ENCODE measurements at places on chromosomes 12 and 14.
A peak's percentile ranks its signal among the peaks of the same experiment; 100 is the strongest.

DNA sequence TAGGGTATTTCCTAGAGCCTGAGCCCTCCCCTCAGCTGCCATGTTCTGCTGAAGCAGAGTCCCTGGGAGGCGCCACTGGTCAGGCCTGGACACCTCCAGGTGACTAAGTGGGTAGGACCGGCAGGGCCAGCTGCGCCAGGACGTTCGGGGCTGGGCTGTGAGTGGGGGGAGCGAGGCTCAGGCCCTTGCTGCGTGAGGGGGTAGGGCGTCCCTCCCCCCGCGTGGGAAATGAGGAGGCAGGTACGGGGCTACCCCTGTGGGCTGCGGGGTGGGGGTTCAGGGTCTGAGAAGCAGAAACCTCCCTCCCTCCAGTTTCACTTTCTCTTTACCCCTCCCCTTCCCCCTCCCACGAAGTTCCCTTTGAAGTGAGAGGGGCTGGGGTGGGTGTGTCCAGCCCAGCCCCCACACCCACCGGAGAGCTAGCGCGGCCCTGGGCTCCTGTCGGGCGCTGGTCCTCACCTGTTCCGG lies 22.1 kb upstream of the KIF26A start:
- DNase-seq, result no peak

DNA sequence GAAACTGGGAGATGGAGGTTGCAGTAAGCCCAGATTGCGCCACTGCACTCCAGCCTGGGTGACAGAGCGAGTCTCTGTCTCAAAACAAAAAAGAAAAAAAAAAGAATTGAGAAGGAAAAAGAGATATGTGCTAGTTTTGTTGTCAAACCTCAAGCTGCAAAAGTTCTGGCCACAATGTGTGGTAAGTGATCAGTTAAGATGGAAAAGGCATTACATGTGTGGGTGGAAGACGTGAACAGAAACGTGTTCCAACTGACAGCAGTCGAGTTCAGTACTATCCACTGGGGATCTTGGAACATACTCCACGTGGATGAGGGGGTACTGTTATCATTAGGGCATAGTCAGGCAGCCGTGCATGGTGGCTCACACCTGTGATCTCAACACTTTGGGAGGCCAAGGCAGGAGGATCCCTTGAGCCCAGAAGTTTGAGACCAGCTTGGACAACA lies 17.3 kb downstream of the GPR68 start:
- no peak for DNase-seq

DNA sequence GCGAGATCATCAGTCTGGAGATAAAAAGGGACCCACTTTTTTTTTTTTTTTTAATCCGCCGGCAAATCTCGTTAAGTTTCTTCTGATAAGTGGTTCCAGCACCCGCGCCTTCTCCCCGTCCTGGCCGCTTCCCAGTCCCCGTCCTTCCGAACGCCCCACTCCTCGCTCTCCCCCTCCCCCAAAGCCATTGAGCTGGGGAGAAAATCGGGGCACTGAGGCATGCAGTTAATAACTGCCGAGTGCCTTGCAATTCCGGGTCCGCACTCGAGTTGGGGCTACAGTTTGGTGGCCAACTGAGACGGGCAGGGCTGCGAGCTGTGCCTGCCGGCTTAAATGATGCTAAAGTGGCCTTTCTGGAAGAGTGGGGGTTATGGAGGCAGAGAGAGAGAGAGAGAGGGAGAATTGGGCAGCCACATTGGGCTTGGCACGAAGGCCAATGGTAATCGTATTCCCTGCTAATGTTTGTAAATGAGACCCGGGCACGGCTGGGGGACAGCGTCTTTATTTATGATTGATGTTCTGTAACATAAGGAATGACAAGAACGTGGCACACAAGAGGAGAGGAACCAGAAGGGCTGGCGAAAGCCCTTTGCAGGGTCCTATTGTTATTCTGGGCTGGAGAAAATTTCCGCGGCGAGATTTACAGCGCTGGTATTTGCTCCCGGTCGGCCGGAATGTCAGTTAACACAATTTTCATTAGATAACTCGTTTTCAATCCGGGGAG lies 115.4 kb upstream of the MYL2 start:
- DNase-seq, result no peak

DNA sequence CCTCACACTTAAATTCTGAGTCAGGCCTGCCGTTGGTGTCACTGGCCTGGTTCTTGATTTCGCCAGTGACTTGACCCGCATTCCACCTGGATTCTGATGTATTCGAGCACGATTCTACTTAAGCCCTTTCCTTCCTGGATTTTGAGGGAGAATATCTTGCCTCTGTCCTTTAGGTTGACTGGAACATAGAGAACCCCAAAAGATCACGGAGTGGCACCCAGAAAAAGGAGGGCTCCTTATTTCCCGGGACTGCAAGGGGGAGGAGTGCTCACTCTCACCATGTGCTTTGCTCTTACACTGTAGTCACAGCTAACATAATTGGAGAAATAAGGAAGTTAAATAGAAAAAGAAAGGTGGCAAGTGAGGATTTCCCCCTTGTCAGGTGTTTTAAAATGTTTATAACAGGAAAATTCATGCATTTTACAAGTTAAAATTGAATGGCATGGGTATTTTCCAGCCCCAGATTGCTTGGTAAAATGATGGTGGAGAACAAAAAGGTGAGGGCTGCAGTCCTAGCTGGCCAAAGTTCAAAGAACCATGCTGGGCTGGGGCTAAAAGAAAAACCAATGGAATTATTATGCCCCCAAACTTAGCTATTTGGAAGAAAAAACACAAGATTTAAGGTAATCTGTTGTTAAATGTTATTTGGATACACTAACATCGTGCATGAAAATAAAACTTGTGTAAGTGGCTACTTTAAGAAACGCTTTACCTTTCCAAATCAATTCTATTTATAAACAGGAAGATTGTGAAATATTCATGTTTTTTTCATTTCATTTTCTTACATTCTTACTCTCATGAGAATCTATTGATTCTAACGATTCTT lies 8.9 kb downstream of the FOXA1 start:
- no peak for DNase-seq

DNA sequence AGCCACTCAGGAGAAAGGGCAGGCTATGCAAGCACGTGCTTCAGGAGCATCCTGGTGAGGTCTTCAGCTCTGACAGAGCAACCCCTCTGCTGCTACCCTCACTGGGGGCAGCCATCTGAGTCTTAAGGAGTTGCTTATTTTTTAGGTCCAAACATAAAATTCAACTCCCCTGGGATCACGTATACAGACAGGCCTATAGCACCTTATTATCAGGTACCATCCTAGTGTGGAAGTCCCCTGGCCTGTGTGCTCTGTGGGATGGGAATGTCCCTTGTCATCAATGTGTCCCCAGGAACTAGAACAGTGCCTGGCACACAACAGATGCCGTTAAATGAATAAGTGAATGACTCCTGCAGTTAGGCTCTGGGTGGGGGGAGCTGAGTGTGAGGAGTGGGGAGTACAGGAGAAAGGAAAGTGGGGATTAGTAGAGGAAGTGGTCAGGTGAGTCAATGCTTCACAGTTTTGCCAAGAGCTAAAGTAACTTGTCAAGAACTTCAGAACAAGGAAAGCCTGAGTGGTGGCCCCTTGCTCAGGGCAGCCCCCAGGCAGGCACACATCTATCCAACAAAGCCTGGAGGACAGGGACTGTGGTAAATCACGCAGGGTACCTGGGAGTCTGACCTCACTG lies 33.5 kb downstream of the DAD1 start:
- DNase-seq, result no peak

DNA sequence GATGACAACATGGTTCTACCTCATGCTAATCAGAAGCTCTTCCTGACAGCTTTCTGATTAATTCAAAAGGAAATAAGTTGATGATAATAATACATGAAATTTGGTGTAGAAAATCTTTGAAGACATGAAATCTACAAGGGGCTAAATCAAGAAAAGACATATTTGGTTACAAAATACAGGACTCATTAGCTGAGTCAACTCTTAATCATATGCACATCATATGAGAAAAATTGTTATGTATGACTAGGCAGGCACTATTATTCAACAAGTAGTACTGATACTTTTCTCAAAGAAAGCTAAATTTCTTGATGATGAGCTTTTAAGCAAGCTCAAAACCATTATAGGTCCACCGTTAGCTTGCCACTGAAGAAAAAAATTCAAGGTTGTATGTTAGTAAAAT lies 7.1 kb downstream of the ABCC9 start:
- DNase-seq, result peak; percentile 55

GRCh38 chr12:52015532-52016041 lies 8.8 kb downstream of the TAMALIN start:
- DNase-seq, result no peak

DNA sequence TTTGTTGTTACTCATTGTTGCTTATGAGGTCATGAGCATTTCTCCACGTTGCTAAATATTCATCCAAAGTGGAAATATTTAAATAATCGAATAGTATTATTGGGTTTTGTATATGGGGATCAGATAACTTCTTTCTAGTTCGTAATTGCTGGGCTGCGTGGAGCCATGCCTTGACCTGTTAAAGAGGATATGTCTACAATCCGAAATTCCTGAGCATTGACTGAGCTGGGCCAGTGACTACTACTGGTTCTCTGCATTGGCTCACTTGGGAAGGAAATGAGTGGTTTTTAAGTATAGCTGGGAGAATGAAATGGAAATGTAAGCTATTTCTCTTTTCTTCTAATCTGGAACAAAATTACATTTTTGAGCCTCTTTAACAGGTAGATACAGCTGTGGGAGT lies 163.2 kb downstream of the RPL10L start:
- DNase-seq, result no peak

GRCh38 chr12:75099210-75099609 lies 110.4 kb downstream of the KCNC2 start:
- no peak for DNase-seq

DNA sequence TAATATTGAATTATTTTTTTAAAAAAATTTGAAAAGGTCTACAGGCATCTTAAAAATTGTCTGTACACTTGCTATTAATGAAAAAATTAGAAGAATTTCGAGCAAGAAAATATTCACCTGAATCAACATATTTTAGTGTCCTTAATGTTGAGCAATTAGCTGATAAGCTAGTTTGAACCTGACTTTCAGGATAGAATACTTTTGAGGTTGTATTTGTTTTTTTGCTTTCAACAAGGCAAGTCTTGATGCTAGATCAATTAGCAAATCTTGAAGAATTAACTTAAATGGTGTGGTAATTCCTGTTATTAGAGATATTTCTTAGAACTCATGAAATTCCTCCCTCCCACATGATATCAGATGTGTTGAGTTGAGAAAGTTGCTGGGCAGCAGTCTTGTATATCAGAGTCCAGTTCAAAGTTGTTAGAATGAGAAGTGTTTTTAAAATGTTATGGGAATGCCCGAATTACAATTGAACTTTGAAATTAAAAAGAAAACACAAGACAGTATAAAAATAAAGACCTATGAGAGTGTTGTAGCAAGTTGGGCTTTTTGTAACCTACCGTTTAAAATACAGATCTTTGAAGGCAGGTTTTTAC lies 119.2 kb downstream of the TRMT5 start:
- DNase-seq, result no peak

DNA sequence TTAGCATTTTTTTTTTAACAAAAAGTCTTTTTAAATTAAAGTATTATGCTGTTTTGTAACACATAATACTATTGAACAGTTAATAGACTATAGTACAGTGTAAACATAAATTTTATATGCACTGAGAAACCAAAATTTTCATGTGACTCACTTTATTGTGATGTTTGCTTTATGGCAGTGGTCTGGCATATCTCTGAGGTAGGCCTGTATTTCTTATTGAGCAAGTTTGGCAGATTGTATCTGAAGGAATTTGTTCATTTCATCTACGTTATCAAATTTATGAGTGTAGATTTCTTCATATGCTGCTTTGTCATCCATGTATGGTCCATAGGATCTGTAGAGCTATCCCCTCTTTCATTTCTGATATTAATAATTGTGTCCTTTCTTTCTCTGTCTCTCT lies 78.8 kb upstream of the PDE3A start:
- DNase-seq, result no peak
